ENCODE measurements at places on chromosomes 11 and 22. TPM values are rescaled to one million over a fixed set of nuclear protein-coding genes. Genes with fewer than 3 reads are reported as not detected.

DNA sequence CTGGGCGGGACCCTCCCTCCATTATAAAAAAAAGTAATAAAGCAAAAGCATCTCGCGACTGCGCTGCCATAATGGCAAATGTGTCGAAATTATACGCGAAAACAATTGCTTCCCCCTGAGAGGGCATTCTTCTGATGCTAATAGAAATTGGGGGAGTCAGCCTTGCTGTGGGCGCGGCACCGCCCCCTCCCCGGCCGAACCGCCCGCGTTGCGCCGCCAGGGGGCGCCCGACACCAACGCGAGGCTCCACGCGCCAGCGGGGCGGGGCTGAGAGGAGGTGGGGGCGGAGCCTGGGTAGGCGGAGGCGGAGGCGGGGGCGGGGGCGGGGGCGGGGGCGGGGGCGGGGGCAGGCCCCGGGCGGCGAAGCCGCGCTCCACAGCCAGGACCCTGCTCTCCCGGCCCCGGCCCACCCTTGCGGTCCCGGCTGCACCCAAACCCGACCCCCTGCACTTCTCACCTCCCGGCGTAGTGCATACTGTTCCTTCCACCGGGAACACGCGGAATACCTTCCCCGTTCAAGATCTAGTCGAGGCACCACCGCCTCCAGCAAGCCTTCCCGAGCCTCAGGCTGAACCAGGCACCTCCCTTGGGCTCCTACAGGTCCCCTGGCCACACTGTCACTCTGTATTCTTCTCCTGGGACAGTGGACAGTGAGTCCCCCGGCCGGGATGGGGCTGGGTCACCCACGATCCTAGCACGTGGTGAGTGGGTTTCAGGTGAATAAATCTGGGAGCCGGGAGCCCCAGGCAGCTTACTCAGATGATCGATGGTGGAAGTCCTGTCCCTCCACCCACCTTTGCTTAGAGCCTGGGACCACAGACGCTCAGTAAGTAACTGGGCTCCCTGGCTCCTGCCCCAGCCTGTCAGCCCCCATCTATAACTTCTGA lies 15.5 kb upstream of the UPK3A start:
- peak overlapping the region; percentile 91 for H3K27ac ChIP-seq
- H3K36me3 ChIP-seq: no peaks in the 10 kb centered on the region
- peaks cover 35% of the 10 kb centered on the region for H3K27me3 ChIP-seq
- peaks cover 12% of the 10 kb centered on the region for H3K4me1 ChIP-seq

GRCh38 chr22:42623756-42624441 lies 9.2 kb upstream of the POLDIP3 start:
- peaks cover 8% of the 10 kb centered on the region for H3K36me3 ChIP-seq
- no peak overlapping the region for H3K4me3 ChIP-seq
- peaks cover 6% of the 10 kb centered on the region for H3K4me1 ChIP-seq

GRCh38 chr11:64173616-64174355 lies 7.9 kb upstream of the MACROD1 start:
- H3K27ac ChIP-seq: no peak overlapping the region
- no peak overlapping the region for H3K4me3 ChIP-seq
- H3K4me1 ChIP-seq: peaks cover 18% of the 10 kb centered on the region
- no peak for DNase-seq

DNA sequence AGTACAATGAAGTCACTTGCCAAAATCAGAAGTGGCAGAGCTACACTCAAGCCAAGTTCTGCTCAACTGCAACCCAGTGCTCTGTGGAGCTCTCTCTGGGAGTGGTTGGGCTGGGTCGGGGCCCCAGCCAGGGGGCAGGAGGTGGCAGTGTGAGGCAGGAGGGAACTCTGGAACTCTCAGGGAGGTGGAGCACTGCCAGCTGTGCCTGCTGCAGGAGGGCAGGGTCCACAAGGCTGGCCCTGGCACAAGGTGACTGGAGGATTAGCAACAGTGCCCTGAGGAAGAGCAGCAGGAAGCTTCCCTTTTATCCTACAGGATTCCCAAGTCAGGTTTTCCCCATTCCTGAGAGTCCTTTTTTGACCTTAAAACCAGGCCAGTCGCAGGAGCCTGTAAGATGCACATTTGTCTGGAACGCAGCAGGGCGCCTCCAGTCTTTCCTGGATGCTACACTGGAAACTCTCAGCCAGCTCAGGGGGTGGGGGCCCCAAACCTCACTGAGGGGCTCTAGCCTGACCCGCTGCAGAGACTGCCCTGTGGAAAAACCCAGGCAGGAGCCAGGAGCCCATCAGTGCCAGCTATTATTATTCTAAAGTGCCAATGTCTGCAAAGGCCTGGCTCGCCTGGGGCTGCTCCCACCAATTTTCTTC lies 31.8 kb downstream of the DKK3 start:
- H3K4me3 ChIP-seq: no peak overlapping the region
- no peaks in the 10 kb centered on the region for H3K36me3 ChIP-seq
- no peak for DNase-seq
- H3K27ac ChIP-seq: no peak overlapping the region

DNA sequence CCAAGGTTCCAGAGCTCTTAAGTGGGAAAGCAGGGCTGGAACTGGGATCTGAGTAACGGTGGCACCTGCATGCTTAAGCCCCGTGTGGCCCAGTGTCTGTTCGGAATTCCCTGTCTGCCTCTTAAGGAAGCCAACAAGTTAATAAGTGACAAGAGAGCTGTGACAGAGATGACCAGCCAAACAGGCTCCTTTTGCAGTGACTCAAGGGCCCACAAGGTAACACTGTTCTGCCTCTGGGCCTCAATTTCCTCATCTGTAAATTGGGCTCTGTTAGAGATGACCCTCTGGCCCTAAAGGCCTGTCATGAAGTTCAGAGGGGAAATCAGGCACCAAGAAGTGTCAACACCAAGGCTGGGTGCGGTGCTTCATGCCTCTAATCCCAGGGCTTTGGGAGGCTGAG lies 18.6 kb downstream of the USH1C start:
- H3K27ac ChIP-seq: no peak overlapping the region
- no peak for DNase-seq
- H3K4me1 ChIP-seq: no peaks in the 10 kb centered on the region
- no peaks in the 10 kb centered on the region for H3K27me3 ChIP-seq
- H3K36me3 ChIP-seq: no peaks in the 10 kb centered on the region

- peaks cover 11% of the 10 kb centered on the region for H3K4me1 ChIP-seq
- H3K4me3 ChIP-seq: no peak overlapping the region
- H3K27ac ChIP-seq: no peak overlapping the region
- H3K36me3 ChIP-seq: peaks cover 8% of the 10 kb centered on the region
- DNase-seq: no peak
- peaks cover 81% of the 10 kb centered on the region for H3K27me3 ChIP-seq
Measured at GRCh38 chr11:64294774-64295173, 3.7 kb downstream of the KCNK4 start.

DNA sequence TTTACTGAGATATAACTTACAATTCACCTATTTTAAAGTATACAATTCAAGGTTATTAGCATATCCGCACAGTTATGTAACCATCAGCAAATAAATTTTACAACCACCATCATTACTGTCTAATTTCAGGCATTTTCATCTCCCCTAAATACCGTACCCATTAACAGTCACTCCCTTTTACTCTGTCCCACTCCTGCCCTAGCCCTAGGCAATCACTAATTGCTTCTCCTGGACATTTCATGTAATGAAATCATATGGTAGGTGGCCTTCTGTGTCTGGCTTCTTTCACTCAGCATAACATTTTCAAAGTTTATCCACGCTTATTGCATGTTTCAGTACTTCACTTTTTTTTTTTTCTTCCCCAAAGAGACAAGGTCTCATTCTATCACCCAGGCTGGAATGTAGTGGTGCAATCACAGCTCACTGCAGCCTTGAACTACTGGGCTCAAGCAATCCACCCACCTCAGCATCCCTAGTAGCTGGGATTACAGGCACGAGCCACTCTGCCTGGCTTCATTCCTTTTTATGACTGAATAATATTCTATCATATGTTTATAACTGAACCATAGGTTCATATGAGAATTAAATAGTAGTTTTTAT lies 61.4 kb upstream of the CHRM4 start:
- no peak overlapping the region for H3K27ac ChIP-seq
- H3K27me3 ChIP-seq: no peaks in the 10 kb centered on the region
- no peak overlapping the region for H3K4me3 ChIP-seq
- peaks cover 14% of the 10 kb centered on the region for H3K36me3 ChIP-seq
- no peak for DNase-seq

GRCh38 chr11:61697764-61698163 lies 17.6 kb downstream of the DAGLA start:
- no peaks in the 10 kb centered on the region for H3K36me3 ChIP-seq
- peaks cover 3% of the 10 kb centered on the region for H3K27me3 ChIP-seq
- H3K4me1 ChIP-seq: peaks cover 28% of the 10 kb centered on the region
- H3K4me3 ChIP-seq: no peak overlapping the region

DNA sequence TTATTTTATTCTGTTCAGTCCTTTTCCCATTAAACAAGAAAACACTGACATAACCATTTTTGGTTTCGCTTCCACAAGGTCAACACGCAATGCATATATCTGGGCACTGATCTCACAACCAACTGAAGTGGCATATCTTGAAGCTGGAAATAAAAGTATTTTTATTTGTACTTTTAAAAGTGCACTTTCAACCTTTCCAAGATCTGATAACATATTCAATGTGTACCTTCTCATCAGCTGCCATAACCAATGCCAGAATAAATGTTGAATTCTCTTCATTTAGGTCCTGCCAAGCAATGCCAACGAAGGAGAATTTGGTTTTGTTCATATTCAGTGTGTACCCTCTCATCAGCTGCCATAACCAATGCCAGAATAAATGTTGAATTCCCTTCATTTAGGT lies 148.9 kb upstream of the CEP126 start:
- no peaks in the 10 kb centered on the region for H3K27me3 ChIP-seq
- H3K27ac ChIP-seq: no peak overlapping the region
- no peaks in the 10 kb centered on the region for H3K36me3 ChIP-seq
- no peak overlapping the region for H3K4me3 ChIP-seq

- DNase-seq: no peak
- peak overlapping the region; percentile 80 for H3K4me3 ChIP-seq
- H3K27me3 ChIP-seq: peaks cover 66% of the 10 kb centered on the region
- H3K27ac ChIP-seq: peak overlapping the region; percentile 64
- peaks cover 35% of the 10 kb centered on the region for H3K4me1 ChIP-seq
Measured at GRCh38 chr11:10294290-10294953, 403 bp upstream of the SBF2 start.

GRCh38 chr22:30705710-30706651 lies 11.3 kb downstream of the OSBP2 start:
- H3K4me1 ChIP-seq: peaks cover 31% of the 10 kb centered on the region
- peak overlapping the region; percentile 41 for H3K27ac ChIP-seq
- H3K27me3 ChIP-seq: no peaks in the 10 kb centered on the region
- no peak for DNase-seq
- no peak overlapping the region for H3K4me3 ChIP-seq

GRCh38 chr11:116702772-116703385 lies 69.9 kb downstream of the BUD13 start:
- no peak for DNase-seq
- H3K4me3 ChIP-seq: no peak overlapping the region
- H3K36me3 ChIP-seq: no peaks in the 10 kb centered on the region
- no peak overlapping the region for H3K27ac ChIP-seq

- H3K27me3 ChIP-seq: peaks cover 26% of the 10 kb centered on the region
- DNase-seq: no peak
- no peak overlapping the region for H3K27ac ChIP-seq
- H3K4me1 ChIP-seq: peaks cover 16% of the 10 kb centered on the region
- no peak overlapping the region for H3K4me3 ChIP-seq
Measured at GRCh38 chr11:72491001-72491400, 56.7 kb upstream of the CLPB start.

GRCh38 chr11:15651816-15652215 lies 537.1 kb downstream of the INSC start:
- H3K27ac ChIP-seq: no peak overlapping the region
- DNase-seq: no peak
- H3K27me3 ChIP-seq: peaks cover 24% of the 10 kb centered on the region
- no peaks in the 10 kb centered on the region for H3K36me3 ChIP-seq

DNA sequence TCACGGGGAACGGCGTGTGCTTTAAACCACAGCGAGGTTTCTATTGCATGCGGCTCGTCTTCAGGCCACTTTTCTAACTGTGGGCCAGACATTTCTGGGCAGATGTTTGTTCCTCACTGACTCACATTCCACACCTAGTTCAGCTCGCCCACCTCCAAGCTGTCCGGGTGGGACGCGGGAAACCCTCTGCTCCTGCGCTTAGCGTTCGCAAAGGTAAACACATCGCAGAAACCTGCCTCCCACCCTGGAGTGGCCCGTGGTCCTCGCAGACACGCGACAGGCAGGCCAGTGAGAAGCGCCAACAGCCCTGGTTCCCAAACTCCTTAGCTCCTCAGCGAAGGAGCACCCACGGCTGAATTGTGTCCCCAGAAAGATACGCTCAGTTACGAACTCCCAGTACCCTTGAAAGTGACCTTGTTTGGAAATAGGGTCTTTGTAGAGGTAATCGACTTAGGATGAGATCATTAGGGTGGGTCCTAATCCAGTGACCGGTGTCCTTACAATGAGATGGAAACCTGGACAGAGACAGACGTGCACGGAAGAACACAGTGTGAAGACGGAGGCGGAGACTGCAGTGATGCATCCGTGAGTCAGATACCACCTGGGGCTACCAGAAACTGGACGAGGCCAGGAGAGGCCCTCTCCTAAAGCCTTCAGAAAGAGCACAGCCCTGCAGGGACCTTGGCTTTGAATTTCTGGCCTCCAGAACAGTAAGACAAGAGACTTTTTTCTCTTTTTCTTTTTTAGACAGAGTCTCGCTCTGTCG lies 82.7 kb downstream of the CELSR1 start:
- no peaks in the 10 kb centered on the region for H3K4me1 ChIP-seq
- H3K27ac ChIP-seq: no peak overlapping the region
- DNase-seq: no peak
- no peaks in the 10 kb centered on the region for H3K36me3 ChIP-seq
- no peak overlapping the region for H3K4me3 ChIP-seq

DNA sequence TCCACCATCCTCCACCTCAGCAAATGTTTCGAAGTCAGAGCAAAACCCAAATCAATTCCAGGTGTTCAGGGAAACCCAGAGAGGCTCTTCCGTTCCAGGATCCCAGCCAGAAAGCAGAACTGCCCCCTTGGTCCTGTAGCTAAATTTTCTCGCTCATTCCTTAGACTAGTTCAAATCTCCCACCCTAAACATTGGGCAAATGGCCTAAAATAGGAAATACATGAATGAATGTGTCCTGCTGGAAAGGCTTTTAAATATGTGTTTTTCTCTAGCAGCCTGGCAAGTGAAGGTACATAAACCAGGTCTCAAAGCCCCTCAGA lies 89.6 kb downstream of the ETS1 start:
- H3K4me3 ChIP-seq: peak overlapping the region; percentile 74
- no peaks in the 10 kb centered on the region for H3K27me3 ChIP-seq
- peaks cover 98% of the 10 kb centered on the region for H3K4me1 ChIP-seq

- no peak for DNase-seq
- peak overlapping the region; percentile 71 for H3K4me3 ChIP-seq
- H3K4me1 ChIP-seq: peaks cover 9% of the 10 kb centered on the region
- H3K36me3 ChIP-seq: no peaks in the 10 kb centered on the region
- H3K27ac ChIP-seq: peak overlapping the region; percentile 76
Measured at GRCh38 chr11:2891326-2892214, 6.0 kb upstream of the CDKN1C start.

- H3K27me3 ChIP-seq: peaks cover 3% of the 10 kb centered on the region
- no peak overlapping the region for H3K27ac ChIP-seq
- H3K36me3 ChIP-seq: no peaks in the 10 kb centered on the region
Measured at GRCh38 chr22:28229566-28230485, 310.8 kb upstream of the PITPNB start.

The SMTNL1 gene
- total RNA-seq: not detected

The CARD18 gene
- total RNA-seq: not detected

The KRTAP5-9 gene
- not detected for total RNA-seq

The PPME1 gene
- total RNA-seq: 64.8 TPM

The PGA3 gene
- total RNA-seq: not detected

The VWCE gene
- total RNA-seq: 9.4 TPM

The NOL12 gene
- total RNA-seq: 67.8 TPM

All from activated T-helper 1 cell treated with anti-CD3 and anti-CD28 coated beads, Interleukin-12 subunit alpha, Interleukin-12 subunit beta, Interleukin-2, Interleukin-4 antibody, amounts not matched to agents 30 ng/mL and 10 ng/mL and 1 ng/mL, durations not matched to agents 14 hours and 24 hours and 36 hours (primary cell).